Osteoblast (primary cell): ENCODE measurements at places on chromosomes 7 and 10. TPM values are rescaled to one million over a fixed set of nuclear protein-coding genes. Genes with fewer than 3 reads are reported as not detected.

Gene BMPER
- total RNA-seq, result 9.7 and 11.2 TPM in 2 replicates

Gene COL17A1
- under 0.01 TPM in 2 replicates for total RNA-seq

Gene CDC14C
- 0.29 TPM in 1 of 2 replicates, not detected in the other for total RNA-seq

- no peak for DNase-seq
Measured at GRCh38 chr7:131424219-131424822, 96.6 kb downstream of the MKLN1 start.

DNA sequence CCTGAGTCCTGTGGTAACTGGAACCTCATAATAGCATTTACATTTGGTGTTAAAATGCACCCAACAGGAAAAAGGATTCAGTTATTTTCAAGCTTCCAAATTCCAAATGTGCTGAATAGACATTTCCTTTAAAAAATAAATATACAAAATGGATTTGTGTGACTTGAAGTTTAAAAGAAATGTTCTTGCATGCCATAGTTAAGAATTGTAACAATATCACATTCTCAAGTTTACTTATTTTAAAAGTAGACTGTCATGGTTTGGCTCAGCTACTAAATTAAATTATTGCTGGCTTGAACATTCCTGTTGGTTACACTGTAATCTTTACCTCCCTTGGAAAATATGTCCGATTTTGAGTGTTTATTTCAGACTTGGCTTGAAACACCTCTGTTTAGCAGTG is 31.5 kb downstream of the BICC1 start:
- no peak for DNase-seq
